ENCODE measurements at places on chromosomes 13 and 19.
A peak's percentile ranks its signal among the peaks of the same experiment; 100 is the strongest.

DNA sequence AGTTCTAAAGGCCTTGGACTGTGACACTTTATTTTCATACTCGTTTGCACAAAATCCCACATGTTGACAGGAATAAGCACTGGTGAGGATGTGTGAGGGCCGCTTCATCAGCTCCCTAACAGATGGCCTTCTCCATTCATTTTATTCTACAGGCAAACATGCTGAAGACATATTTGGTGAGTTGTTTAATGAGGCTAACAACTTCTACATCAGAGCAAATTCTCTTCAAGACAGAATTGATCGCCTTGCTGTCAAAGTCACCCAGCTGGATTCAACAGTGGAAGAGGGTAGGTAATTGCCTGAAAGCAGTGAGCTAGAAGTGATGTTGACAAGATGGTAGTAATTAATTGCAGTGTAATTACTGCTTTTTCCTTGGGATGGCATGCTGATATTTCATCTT is 95.7 kb downstream of the GPR12 start:
- no peak for DNase-seq

- peak; percentile 69 for DNase-seq
These were observed 5.6 kb downstream of the INAFM1 start for GRCh38 chr19:47280183-47280797.

DNA sequence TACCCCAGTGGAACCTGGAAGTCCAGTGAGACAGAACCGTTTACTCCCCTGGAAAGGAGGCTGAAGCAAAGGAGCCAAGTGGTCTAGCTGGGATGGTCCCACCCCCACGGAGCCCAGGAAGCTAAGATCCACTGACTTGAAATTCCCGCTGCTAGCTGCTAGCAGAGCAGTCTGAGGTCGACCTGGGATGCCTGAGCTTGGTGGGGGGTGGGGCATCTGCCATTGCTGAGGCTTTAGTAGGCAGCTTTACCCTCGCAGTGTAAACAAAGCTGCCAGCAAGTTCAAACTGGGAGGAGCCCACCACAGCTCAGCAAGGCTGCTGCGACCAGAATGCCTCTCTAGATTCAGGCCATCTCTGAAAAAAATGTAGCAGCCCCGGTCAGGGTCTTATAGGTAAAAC is 437.0 kb downstream of the SUCLA2 start:
- no peak for DNase-seq

DNA sequence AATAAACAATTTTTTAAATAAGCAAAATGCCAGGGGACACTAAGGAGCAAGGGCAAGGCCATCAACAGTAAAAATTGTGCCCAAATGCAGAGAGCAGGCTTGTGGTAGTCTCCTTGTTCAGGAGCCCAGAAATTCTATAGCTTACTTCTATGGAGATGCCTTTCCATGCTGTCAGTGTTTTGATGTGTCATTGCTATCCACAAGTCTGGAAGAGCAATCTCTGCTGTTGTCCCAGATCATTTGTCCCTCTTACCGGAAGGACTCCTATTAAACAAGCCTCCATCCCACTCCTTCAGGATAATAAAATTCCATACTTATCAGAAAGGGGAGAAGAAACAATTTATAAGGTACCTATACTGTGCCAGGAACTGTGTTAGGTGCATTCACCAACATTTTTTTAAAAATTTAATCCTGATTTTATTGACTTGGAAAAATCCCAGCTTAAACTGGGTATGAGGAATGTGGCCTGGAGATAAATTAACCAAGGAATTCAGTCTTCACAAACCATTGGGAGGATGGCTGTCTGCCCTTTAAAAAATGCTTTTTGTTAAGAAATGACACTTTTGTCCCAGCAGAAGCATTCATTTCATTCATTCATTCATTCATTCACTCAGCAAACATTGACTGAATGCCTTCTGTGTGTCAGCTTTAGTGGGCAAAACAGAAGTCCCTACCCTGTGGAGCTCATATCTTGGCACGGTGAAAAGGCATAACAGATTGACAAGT is 26.8 kb upstream of the CYSLTR2 start:
- no peak for DNase-seq

DNA sequence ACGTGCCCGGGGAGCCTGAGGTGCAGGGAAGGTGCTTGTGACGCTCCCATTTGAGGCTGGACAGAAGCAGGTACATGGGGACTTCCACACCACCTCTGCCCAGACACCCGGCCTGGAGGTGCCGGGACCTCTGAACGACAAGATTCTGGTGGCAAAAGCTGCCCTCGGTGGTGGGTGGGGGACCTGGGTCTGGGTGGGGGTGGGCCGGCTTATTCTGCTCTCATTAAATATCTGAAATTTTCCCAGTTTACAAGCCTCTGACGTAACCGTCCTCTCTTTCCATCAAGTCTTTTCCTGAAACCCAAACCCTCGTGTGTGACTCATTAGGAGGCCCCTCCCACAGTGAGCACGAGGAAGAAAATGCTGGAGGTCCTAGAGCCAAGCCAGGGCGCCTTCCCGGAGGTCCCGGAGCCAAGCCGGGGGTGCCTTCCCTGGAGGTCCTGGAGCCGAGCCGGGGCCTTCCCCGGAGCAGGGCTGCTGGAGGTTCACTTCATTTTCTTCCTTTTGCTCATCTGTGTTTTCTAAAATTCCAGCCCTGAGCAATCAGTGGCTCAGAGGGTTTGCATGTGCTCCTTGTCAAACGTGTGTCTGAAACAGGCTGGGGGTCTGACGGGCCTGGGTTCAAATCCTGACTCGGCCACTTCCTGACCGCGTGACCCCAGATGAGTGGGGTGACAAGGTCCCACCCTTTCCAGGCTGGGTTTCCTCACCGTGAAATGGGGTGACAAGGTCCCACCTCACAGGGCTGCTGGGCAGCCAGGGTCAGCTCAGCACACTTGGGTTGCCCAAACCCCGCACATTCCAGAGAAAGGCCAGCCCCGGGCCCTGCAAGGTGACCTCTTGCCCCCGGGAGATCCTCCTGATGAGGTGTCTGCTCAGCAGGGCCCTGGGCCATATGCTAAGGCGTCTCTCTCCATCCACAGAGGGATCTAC is 10.0 kb downstream of the CFD start:
- no peak for DNase-seq

DNA sequence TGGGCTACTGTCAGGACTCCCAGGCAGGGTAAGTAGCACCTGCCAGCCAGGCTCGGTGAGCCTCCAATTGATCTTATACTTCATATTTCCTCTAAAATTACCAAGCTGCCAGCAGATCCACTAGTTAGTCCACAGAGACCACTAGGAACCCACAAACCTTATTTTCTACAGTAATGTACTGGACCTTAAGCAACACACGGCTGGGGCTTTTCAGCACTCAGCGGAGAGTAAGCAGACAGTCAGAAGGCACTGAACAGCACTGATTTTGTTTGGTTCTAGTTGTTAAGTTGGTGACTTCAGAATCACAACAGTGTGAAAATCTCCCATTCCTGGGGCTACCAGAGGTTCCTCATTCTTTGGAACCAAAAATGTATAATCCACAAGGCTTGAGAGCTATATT is 56.1 kb downstream of the MRPL57 start:
- no peak for DNase-seq

- DNase-seq, result no peak
These were observed 12.6 kb upstream of the MAB21L1 start for GRCh38 chr13:35489050-35489449.

DNA sequence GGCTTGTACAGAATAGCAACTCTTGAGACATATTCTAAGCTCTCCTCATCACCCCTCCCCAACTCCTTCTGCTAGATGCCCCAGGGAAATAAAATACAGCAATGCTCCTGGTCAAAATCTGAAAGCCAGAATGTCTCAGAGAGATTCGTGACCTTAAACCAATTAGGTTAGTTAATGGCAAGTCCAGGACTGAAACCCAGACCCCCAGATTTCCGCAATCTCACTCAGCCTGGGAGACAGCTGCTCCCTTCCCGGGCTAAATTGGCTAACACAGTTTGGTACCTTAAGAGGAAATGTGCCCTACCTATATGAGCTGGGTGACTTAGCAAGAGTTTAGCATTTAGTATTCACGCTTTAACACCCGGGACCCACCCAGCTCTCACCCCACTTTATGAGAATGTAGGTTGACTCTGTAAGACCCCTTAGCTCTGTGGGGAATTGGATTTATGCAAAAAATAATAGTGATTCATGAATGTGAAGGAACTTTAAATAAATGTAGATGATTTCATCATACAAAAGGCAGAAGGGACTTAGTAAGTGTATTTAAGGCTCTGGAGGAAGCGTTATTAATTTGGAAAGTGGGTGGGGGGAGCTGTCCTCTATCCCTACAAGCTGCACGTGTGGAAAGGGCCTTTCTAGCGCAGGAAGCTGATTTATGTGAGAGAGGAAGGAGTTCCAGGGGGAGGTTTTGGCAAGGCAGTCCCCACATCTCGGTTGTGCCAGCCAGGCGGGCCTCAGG is 1.1 kb downstream of the DLEU7 start:
- DNase-seq, result no peak

DNA sequence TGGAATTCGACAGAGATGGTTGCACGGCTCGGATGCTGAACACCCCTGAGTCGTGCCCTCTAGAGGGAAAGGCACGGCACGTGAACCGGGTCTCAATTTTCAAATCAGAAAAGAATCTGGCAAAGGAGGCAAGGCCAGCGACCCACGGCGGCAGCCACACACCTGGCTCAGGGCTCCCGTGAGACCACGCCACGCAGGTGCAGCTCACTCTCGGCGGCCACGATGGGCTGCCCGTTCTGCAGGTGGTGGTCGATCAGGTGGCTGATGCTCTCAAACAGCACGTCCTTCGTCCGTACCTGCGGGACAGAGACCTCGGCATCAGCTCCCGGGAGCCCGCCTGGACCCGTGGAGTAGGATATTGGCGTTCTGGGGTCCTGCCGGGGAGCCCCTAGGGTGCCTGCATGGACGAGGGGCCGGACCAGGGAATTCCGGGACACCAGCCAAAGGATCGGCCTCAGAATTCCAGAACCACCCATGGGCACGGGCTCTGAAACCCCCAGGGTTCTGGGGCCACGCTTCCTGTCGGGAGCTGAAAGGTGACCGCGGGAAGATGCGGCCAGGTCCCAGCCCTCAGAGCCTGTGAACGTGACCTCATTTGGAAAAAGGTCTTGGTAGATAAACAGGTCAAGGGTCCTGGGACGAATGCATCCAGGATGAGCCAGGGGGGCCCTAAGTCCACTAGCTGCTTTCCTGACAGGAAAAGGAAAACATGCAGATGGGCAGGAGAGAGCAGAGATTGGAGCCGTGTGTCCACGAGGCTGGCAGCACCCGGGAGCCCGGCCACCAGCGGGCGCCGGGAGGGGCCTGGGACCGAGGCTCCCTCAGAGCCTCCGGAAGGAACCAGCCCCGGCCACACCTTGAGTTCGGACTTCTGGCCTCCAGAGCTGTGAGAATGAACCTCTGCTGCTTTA is 10.1 kb upstream of the C2CD4C start:
- no peak for DNase-seq

- DNase-seq, result no peak
These were observed 29.9 kb downstream of the MICU2 start for GRCh38 chr13:21573920-21574712.

DNA sequence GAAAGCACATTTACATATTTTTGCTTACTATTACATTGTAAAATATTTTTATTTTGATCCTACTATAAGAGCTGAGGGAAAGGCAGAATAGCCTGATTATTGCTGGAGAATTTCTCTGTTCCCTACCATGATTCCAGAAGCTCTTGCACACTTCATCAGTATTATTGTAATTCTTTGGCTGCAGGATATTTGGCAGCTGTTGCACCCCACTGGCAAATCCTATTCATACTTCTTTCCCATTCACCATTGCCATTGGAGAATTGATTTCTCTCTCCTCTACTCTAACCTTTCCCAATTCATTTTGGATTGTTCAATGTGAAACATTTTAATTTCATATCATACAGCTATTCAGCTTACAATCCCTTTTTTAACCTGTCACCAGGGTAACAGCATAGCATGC is 238.0 kb downstream of the GGACT start:
- DNase-seq, result no peak

DNA sequence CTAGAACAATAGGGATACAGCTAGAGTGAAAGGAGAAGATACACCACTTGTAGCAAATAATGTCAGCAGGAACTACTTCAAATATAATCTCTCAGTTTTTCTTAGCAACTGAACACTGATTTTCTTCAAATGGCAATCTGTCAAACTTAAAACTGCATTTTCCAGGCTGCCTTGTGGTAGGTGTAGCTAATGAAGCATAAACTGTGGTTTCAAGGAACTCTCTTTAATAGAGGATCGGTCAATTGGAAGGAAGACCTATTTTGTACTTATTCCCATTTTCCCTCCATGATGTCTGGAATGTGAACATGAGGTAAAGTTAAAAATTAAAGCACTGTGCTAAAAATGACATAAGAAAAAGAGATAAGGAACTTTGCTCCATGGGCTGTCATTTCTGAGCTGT is 1261.9 kb downstream of the PCDH17 start:
- DNase-seq, result no peak

DNA sequence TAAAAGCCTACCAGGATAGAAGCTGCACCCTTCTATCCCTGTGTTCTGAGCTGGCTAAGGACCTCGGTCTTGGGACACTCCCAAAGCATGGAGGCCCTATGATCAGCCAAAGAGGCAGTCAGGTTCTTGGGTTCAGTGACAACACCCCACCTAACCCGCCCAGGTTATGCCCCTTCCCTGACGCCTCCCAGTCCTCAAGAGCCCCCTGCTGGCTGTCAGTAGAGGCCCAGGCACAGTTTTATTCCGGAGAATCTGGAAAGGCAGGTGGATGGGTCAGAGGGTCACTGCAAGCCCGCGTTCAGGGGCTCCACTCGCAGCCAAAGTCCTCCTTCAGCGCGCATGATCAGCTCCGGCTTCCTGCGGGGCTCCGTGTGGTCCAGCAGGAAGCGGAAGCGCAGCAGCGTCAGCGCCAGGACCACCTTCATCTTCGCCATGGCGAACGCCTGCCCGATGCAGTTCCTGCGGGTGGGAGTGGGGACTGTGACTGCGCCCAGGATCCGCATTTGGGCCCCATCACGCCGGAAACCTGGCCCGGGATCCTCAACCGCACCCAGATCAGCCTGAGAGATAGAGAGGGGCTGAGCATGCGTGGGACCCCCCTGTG is 22.3 kb downstream of the OR10H3 start:
- DNase-seq, result no peak

DNA sequence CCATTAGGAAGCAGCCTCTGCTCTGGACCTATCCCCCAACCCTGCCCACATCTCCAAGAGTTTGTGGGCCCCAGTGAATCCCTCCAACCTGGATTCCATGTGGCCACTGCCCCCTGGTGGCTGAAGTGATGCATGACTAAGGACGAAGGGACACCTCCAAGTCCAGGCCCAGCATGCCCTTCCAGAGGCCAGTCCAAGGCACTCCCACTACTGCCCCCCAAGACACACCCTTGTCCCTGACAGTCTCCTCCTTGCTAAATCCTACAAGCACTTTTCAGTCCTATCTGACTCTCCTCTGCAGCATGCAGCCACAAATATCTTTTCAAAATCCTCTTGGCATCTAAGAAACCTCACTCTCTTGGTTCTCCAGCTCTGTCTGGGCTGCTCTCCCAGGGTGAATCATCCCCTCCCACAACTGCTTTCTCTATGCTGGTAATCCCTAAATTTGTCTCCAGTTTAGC is 33.0 kb downstream of the DEDD2 start:
- peak; percentile 84 for DNase-seq

GRCh38 chr13:96925916-96926628 is 68.2 kb downstream of the OXGR1 start:
- DNase-seq, result no peak

All from activated naive CD8-positive, alpha-beta T cell treated with anti-CD3 and anti-CD28 coated beads, Interleukin-2, amount 50 U/mL, for 24 hours (primary cell).